K562 (cell line): ENCODE measurements at places on chromosomes 3 and 15. TPM values are rescaled to one million over a fixed set of nuclear protein-coding genes. Genes with fewer than 3 reads are reported as not detected.

- no peaks in the 10 kb centered on the region for H3K4me1 ChIP-seq
- no peak overlapping the region for H3K4me3 ChIP-seq
- DNase-seq: no peak
- no peak overlapping the region for H3K27ac ChIP-seq
- no peaks in the 10 kb centered on the region for H3K36me3 ChIP-seq
Measured at GRCh38 chr3:71815340-71816067, 30.6 kb upstream of the PROK2 start.

WDR72 gene
- total RNA-seq: not detected in 2 replicates

DNA sequence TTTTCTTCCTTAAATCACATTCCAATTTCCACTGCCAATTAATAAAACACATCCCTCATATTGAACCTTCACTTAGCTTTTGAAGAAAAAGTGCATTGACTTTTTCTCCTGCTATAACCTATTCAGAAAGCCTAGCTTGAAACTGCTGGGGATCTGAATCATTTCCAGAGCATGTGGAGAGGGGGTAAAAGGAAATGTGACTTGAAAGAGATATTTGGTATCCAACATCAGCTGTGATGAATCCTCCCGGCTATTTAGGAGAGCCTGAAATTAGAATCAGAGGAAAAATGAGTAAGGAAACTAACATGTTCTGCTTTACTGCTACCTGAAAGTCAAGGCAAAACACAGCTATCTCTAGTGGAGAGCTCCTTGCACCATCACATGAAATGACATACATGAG lies 2.6 kb upstream of the GNB5 start:
- peaks cover 26% of the 10 kb centered on the region for H3K27me3 ChIP-seq
- no peaks in the 10 kb centered on the region; the same call in 1 of the 2 replicates for H3K4me1 ChIP-seq
- no peak overlapping the region for H3K27ac ChIP-seq
- no peak overlapping the region for H3K4me3 ChIP-seq
- H3K36me3 ChIP-seq: no peaks in the 10 kb centered on the region

GRCh38 chr3:127070776-127071175 lies 87.9 kb downstream of the PLXNA1 start:
- H3K27ac ChIP-seq: no peak overlapping the region
- no peaks in the 10 kb centered on the region for H3K4me1 ChIP-seq
- no peak overlapping the region for H3K4me3 ChIP-seq
- H3K27me3 ChIP-seq: no peaks in the 10 kb centered on the region; the same call in 2 of the 3 replicates
- no peak for DNase-seq

GRCh38 chr3:98501270-98501669 lies 3.8 kb downstream of the OR5K2 start:
- H3K27me3 ChIP-seq: no peaks in the 10 kb centered on the region
- H3K36me3 ChIP-seq: no peaks in the 10 kb centered on the region
- no peaks in the 10 kb centered on the region for H3K4me1 ChIP-seq
- H3K27ac ChIP-seq: no peak overlapping the region
- no peak for DNase-seq

DNA sequence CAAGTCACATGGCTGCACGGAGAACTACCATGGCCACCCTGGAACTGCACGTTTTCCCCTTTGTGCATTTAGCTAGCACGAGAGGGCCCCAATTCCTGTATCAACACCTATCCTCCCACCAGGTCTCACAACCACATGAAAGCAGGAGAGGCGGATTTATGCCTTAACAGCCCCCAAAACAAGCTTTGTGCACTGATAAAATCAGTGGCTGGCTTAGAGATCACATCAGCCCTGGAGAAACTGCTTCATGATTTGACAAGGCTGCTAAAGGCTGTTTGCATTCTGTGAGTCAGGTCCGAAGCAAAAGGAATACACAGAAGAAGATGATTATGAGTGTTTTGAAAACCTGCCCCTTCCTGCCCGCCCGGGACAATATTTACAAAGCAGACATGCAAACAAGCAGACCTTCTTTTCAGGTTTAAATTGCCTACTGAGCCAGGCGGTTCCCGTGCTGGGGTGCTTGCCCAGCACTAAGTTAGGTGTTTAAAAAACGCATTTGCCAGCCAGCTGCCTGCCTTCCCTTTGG lies 25.9 kb downstream of the CEMIP start:
- no peak overlapping the region for H3K4me3 ChIP-seq
- peaks cover 3% of the 10 kb centered on the region; the same call in 1 of the 3 replicates for H3K27me3 ChIP-seq
- no peak for DNase-seq
- H3K36me3 ChIP-seq: no peaks in the 10 kb centered on the region
- no peak overlapping the region for H3K27ac ChIP-seq

GRCh38 chr3:185172086-185173049 lies 19.5 kb upstream of the C3orf70 start:
- peaks cover 7% of the 10 kb centered on the region for H3K4me1 ChIP-seq
- no peak for DNase-seq
- no peak overlapping the region for H3K27ac ChIP-seq
- no peaks in the 10 kb centered on the region; the same call in 1 of the 2 replicates for H3K27me3 ChIP-seq
- no peak overlapping the region for H3K4me3 ChIP-seq

DNAJC13 gene
- 9.7 and 10.6 TPM in 2 replicates for total RNA-seq

DNA sequence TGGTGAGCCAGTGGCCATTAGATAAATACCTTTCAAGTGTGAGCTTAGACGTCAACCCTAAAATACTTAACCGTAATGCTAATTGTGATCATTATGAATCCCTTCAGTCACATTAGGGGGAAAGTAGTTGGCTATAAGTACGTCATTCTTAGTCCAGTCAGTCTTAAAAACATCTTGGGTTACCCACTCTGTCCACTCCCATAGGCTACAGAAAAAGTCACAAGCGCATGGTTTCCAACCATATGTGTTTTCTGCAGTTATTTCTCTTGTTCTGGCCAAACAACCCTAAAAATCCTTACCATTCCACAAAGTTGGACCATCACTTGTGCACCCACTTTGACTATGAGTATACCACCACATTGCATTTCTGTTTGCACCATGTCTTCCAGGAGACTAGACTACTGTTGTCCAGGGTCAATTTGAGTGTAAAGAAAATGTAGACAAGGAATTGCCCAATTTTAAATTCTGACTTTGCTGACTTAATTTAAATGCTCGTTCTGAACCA lies 3.3 kb downstream of the RPL15 start:
- peak overlapping the region; percentile 18; the same call in 2 of the 3 replicates for H3K27ac ChIP-seq
- H3K36me3 ChIP-seq: peaks cover 39% of the 10 kb centered on the region
- no peak overlapping the region; the same call in 1 of the 2 replicates for H3K4me3 ChIP-seq
- peaks cover 28% of the 10 kb centered on the region for H3K4me1 ChIP-seq

- DNase-seq: no peak
- H3K36me3 ChIP-seq: no peaks in the 10 kb centered on the region
- no peaks in the 10 kb centered on the region for H3K27me3 ChIP-seq
- H3K4me3 ChIP-seq: no peak overlapping the region
- H3K27ac ChIP-seq: no peak overlapping the region
Measured at GRCh38 chr3:11631820-11632219, 11.9 kb downstream of the VGLL4 start.

- H3K4me3 ChIP-seq: no peak overlapping the region
- H3K27me3 ChIP-seq: no peaks in the 10 kb centered on the region
- no peak for DNase-seq
- no peaks in the 10 kb centered on the region for H3K4me1 ChIP-seq
- no peaks in the 10 kb centered on the region for H3K36me3 ChIP-seq
Measured at GRCh38 chr3:13712682-13713180, 163.8 kb downstream of the FBLN2 start.

GRCh38 chr15:42275780-42276391 lies 2.7 kb upstream of the TMEM87A start:
- H3K27ac ChIP-seq: peak overlapping the region; percentile 99
- peak; percentile 14 for DNase-seq
- H3K36me3 ChIP-seq: peaks cover 17% of the 10 kb centered on the region

LDHAL6B gene
- not detected in 2 replicates for total RNA-seq

GRCh38 chr15:85444122-85444745 lies 63.8 kb downstream of the AKAP13 start:
- no peak for DNase-seq
- no peaks in the 10 kb centered on the region for H3K4me1 ChIP-seq
- H3K4me3 ChIP-seq: no peak overlapping the region
- no peaks in the 10 kb centered on the region for H3K36me3 ChIP-seq
- no peaks in the 10 kb centered on the region for H3K27me3 ChIP-seq

- H3K27ac ChIP-seq: peak overlapping the region; percentile 99
- H3K36me3 ChIP-seq: peaks cover 51% of the 10 kb centered on the region
- no peaks in the 10 kb centered on the region for H3K27me3 ChIP-seq
- peaks cover 5% of the 10 kb centered on the region for H3K4me1 ChIP-seq
Measured at GRCh38 chr3:14946739-14947099, 664 bp upstream of the NR2C2 start.

COL6A5 gene
- 4.9 and 5.6 TPM in 2 replicates for total RNA-seq

- H3K4me1 ChIP-seq: no peaks in the 10 kb centered on the region
- no peak overlapping the region for H3K4me3 ChIP-seq
- H3K36me3 ChIP-seq: no peaks in the 10 kb centered on the region
- peaks cover 27% of the 10 kb centered on the region for H3K27me3 ChIP-seq
Measured at GRCh38 chr3:194787072-194787471, 101.4 kb downstream of the FAM43A start.

ETV5 gene
- total RNA-seq: 22.2 and 25.9 TPM in 2 replicates

PRR23E gene
- not detected in 2 replicates for total RNA-seq

DNA sequence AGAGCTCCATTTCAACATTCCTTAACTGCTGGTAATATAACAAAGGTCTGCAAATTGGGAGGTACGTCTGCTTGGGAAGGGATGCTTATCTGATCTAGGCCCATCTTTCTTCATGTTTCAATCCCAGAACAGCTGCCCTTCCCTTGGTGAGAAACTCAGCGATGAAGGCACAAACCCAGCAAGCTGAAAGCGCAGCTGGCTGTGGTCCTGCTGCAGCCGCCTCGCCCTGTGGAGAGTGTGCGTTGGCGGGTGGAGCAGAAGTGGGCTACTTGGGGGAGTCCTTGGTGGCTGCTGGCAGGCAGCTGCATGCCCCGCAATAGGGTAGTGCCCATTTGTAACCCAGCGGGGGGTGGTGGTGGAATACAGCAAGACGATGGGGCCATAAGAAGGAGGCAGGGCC lies 160.6 kb upstream of the WNT5A start:
- H3K27ac ChIP-seq: no peak overlapping the region
- no peak overlapping the region for H3K4me3 ChIP-seq
- H3K27me3 ChIP-seq: no peaks in the 10 kb centered on the region
- H3K36me3 ChIP-seq: no peaks in the 10 kb centered on the region
- DNase-seq: no peak
- H3K4me1 ChIP-seq: no peaks in the 10 kb centered on the region

ALPK3 gene
- total RNA-seq: 0.07 and 0.13 TPM in 2 replicates

DNA sequence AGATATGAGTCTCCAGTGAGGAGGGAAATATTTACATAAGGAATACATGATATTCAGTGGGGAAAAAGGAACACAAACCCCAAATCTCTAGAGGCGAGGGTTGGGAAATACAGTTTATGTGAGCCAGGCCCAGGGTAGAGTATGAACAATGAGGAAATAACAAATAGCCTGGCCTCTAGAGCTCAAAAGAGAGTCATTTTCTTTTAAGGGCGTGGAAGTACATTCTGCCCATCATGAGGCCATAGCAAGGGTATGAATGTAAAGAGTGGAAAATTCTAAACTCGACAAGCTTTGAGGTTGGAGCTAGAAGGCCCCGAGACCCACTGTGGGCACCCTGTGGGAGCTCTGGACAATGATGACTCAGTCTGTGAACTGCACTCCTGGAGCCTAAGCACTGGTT lies 27.8 kb upstream of the IGF2BP2 start:
- no peak for DNase-seq
- no peaks in the 10 kb centered on the region for H3K4me1 ChIP-seq
- no peak overlapping the region for H3K4me3 ChIP-seq
- H3K27ac ChIP-seq: no peak overlapping the region
